T-helper 2 cell (primary cell): ENCODE measurements at places on chromosomes 5 and 9.
A peak's percentile ranks its signal among the peaks of the same experiment; 100 is the strongest.

- DNase-seq = no peak
Measured at GRCh38 chr5:116237917-116238500, 153.2 kb downstream of the COMMD10 start.

GRCh38 chr5:137605411-137605810 is 106.3 kb upstream of the SPOCK1 start:
- no peak for DNase-seq

DNA sequence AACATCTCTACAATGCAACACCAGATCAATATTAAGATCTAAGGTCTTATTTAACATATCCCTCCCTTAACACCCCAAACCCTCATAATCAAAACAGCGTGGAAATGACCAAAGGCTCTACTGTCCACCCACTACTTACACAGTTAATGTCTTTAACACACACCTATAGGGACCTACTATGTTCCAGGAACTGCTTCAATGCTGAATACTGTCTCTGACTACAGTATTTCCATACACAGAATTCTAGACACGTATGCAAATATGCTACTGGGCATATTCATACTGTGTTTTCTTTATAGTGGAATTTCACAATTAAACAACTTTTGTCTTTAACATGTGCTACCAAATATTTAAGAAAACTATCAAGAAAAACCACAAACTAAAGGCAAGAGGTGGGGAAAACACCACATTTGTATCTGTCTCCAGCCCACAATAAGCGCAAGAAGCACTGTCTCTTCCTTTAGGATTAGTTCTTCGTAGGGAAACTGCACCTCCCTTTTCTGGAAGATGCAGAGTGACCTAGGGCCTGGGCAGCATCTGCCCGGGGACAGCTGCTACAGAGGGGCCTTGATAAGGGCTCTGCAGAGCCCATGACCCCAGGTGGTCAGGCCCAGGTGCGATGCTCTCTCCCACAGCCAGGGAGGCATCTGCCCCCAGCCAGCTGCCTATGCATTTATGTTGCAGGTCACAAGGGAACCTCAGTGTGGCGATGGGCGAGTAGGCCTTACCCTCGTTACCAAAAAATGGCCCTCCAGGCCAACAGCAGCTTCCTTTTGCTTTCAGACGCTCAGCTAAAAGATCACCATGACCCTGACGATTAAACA is 55.2 kb downstream of the PSMB7 start:
- no peak for DNase-seq

GRCh38 chr5:137286025-137286610 is 213.0 kb downstream of the SPOCK1 start:
- DNase-seq = no peak

DNA sequence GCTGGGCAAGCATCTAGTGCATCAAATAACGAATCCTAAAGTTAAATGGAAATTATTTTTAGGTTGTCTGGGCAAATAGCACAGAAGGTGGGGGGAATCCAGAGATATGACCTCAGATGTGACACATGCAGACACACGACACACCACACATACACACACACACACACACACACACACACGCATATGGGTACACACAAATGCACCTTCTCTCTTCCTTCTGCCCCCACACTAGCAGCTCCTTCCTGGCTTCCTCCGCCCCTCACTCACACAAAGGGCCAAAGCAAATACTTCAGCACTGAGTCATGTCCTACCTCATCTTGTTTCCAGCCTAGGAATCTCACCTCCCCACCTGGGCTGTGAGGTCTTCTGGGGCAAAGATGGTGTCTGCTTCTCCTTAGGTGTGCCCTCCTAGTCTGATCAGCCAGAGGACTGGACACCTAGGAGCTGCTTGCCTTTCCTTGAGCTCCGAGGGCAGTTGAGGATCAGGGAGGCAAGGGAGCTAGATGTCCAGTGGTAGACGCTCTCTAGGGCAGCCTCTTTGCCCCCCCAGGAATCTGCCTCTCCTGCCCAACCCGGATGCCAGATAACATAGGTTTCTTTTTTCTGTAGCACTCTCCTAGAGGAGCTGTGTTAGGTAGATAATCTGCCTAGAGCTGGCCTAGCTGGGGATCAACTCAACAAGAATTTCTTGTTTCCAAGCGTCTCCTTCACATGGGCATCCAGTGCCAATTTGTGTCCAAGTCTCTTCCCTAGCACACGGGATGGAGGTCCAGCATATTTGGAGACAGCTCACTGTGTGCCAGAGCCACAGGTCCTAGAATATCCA is 14.3 kb upstream of the JADE2 start:
- no peak for DNase-seq

DNA sequence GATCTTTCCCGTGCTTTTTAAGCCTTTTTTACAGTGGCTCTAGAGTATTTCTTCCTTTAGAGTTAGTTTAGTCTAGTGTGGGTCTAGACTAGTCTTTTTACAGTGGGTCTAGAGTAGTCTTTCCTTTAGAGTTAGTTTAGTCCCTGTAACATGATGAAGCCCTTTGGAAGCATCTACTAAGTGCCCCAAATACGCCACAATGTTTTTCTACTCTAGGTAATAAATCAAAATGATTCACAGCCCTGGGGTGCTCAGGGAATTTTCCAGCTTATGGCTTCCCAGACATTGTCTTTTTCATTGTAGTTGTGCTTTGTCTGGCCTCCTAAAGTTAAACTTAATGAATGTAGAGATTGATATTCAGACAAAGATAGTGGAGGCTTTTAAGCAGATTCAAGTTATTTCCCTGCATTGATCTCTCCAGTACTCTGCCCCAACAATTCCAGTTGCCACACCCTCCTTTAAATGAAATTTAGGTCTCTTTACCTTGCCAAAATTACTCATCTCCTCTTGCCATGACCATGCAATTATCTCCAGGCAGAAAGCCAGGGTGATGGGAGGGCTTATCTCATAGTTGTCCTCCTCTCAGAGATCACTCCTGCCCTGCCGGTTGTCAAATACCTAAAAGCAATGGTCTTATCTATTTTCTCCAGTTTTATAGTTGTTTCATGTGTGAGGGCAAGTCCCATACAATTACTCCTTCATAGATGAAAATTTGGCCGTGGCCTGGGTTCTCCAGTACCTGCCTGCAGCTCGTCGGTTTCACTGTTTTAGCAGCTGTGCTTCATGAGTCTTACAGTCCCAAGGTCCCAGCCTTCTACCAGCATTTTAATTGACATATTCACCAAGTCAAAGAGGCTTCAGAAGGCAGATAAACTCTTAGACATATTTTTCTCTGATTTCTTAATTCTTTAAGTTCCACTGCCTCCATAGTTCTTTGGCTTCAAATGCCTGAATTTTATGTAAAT is 794.0 kb upstream of the COX7C start:
- no peak for DNase-seq

- no peak for DNase-seq
Measured at GRCh38 chr5:14600846-14601245, 19.3 kb downstream of the OTULINL start.

DNA sequence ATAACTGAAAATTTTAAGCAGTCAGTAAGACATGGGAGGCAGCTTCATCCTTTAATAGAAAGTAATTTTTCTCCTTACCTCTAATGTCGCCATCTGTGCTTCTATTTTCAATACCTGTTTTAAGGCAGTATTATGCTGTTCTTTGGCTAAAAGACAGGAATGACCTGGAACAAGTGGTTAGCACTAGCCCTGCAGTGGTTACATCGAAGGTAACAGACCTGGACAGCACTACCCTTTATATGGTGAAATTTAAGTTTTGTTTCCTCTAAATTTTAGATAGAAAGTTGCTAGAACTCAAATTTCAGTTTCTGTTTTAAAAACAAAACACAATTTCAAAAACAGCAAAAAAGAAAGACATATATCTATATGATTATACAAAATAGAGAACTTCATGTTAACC is 534.1 kb upstream of the CDH6 start:
- no peak for DNase-seq

DNA sequence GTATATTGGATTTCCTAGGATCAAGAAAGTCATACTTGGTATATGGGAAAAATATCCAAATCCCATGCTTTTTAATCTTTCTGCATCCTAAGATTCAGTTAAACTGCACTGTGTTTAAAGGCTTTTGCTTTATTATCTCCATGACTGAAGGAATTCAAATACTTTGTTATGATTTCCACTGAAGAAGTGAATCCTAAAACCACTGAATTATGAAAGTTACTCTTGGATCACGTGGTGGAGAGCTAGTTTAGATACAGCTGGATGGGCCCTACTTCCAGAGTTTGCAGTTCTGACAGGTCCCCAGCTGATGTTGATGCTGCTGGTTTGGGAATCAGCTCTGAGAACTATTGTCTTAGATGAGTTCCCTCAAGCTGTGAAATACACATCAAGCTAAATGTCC is 5.0 kb downstream of the DAB2 start:
- no peak for DNase-seq

GRCh38 chr5:143030349-143030748 is 260.2 kb downstream of the ARHGAP26 start:
- DNase-seq = peak; percentile 20

- DNase-seq = peak; percentile 45
Measured at GRCh38 chr5:63963080-63963735, 963 bp upstream of the HTR1A start.

- DNase-seq = no peak
Measured at GRCh38 chr5:137122075-137122474, 377.1 kb downstream of the SPOCK1 start.

- no peak for DNase-seq
Measured at GRCh38 chr5:124289641-124290311, 456.7 kb downstream of the ZNF608 start.

DNA sequence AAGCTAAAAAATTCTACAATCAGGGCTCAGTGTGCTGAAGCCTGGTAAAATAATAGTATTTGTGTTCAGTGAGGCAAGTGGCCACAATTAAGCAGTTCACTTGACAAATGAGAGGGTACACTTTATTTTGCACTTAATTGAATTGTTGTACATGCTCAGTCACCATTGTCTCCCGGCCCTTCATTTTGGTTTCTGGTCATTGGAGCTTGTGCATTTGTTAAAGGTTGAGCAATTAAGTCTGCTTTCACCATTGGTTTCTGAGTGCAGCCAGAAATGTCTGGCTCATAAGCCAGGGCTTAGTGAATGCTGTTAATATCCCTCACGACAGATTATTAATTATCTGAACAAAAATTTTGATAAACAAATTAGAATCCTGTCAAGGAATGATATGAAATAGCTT is 89.6 kb downstream of the PRDM6 start:
- DNase-seq = no peak

- DNase-seq = no peak
Measured at GRCh38 chr5:178507151-178507932, 82.9 kb downstream of the COL23A1 start.

GRCh38 chr9:19665146-19665863 is 123.5 kb downstream of the SLC24A2 start:
- peak; percentile 79 for DNase-seq

DNA sequence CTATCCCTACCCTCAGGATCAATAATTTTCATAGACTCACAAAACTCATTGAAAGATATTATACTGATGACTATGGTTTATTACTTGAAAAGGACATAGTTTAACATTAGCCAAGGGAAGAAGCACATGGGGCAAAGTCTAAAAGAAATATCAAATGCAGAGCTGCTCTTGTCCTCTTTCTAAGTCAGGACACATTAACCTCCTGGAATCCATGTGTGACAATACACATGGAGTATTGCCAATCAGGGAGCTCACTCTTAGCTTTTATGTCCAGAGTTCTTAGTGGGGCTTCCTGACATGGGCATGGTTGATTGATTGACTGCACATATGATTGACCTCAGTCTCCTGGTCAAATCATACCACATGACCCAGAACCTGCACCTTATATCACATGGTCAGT is 165.5 kb upstream of the COX7C start:
- no peak for DNase-seq

- no peak for DNase-seq
Measured at GRCh38 chr9:97405551-97405950, 6.3 kb upstream of the TDRD7 start.

GRCh38 chr5:177049285-177049684 is 26.8 kb downstream of the ZNF346 start:
- DNase-seq = no peak

GRCh38 chr5:81631124-81631523 is 119.8 kb downstream of the SSBP2 start:
- no peak for DNase-seq

- no peak for DNase-seq
Measured at GRCh38 chr9:99377790-99378775, 156.0 kb downstream of the SEC61B start.
